Activated T-cell treated with anti-CD3 and anti-CD28 coated beads for 4 hours (primary cell): ENCODE measurements at places on chromosomes 16 and 17.

DNA sequence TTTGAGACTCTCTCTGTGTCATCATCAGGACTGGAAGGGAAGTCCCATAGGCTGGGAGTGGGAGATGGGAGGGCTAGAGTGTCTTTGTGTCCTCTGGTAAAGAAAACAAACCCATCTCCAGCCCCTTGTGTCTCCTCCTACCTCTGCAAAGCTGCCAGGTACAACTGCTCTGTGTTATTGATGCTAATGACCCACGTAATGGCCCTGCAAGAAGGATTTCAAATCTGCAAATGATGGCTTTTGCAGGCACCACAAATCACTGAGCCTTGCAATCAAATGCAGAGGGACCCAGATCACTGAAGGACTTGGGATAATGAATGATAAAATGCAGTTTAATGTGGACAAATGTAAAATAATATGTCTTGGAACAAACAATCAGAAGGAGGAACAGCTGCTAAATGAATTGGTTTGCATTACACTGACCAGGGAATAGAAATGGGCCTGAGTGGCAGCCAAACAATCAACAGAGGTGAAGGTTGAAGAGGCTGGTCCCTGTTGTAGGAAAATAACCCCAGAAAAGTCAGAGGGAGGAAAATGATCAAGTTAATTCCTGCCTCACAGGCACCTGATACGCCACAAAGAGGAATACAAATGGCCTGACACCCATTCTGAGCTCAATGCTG is 425.1 kb downstream of the UTP18 start:
- no peak for DNase-seq

GRCh38 chr17:80055597-80055996 is 19.2 kb downstream of the CCDC40 start:
- no peak for DNase-seq

DNA sequence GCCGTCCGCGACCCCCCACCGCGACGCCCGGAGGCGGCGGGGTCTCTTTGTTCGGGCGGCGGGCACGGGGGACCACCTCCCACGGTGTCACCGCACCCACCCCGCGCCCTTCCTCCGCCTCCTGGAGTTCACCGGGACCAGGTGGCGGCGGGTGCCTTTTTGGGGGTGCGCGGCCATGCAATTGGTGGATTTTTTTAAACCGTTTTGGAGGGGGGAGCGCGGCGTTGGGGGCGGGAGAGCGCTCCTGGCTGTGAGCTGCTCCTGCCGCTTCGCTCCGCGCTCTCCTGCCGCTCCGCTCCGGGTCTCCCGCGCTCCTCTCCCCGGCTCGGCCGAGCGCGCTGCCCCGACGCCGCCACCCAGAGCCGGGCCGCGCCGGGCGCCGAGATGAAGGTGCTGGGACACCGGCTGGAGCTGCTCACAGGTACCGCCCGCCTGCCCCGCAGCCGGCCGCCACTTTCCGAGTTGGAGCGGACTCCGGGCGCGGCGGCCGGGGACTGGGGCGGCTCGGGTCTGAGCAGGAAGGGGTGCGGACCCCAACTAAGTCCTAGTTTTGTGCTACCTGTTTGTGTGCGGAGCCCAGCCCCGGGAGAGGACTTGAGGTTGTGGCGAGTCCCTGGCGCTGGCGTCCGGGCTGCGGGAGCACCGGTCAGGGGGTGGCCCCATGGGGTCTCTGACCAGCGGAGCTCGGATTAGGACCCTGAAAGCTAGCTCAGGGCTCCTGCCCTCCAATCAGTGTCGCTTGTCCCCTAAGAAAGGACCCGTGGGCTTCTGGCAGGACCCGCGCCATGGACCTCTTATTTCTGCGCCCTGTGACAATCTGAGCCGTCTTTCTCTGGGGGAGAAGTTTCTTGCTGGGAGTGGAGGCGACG is 35.7 kb upstream of the NDRG4 start:
- no peak for DNase-seq

GRCh38 chr17:77440560-77440981 is 299.8 kb downstream of the SEC14L1 start:
- no peak for DNase-seq

- DNase-seq, result no peak
These were observed 346.5 kb upstream of the XYLT1 start for GRCh38 chr16:17817260-17817659.

GRCh38 chr17:80099291-80100034 is 1.9 kb upstream of the GAA start:
- DNase-seq, result no peak

DNA sequence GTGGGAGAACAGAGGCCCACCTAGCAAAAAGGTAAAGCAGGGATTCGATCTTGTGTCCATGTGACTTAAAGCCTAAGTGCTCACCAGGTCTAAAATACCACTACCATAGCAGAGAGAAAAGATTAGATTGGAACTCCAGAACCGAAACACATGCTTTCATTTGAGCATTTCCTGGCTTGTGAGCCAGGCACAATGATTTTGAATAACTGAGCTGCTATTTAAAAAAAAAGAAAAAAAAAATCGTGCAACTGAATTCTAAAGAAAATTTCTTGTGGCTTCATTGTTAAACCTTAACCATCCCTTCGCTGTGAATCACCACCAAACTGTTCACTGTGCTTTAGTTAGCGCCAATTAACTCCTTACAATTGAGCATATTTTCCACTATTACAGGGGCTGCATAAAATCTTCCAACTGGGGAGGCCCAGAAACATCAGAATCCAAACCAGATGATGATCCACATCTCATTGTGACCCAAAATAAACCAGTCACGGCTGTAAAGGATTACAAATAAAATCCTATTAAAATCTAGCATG is 366.4 kb upstream of the ERCC4 start:
- no peak for DNase-seq

DNA sequence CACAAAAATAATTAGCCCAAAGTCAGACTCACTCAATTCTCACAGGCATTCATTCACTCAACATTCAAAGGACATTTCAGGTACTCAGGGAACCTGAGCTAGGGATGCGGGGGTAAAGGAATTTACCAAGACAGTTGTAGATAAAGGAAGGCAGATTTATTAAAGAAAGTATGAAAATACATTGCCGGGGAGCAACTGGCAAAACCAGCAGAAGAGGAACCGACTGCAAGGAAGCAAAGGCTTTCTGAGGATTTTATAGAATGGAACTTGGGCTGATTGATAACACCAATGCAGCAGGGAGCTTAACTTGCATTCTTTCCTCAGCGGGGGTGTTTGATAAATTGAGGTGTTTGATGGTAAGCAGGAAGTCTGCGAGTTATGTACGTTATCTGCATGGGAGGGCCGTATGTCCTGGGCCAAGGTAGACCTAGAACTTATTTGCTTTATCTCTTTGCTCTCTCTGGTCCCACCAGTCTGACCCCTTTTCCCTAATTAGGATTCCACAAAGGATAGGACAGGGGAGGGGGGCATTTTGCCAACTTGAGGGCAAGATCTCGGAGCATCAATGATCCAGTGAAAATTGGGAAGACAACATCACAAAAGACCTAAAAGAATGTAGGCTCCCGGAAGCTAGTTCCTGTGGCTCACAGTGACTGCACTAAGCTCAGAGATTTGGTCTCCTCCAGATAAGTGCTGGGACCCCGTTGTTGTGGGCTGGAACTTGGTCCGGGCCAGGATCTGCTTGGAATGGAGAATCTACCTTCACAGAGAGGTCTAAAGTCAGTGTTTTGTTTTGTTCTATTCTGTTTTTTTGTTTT is 5.8 kb upstream of the MT3 start:
- DNase-seq, result no peak

DNA sequence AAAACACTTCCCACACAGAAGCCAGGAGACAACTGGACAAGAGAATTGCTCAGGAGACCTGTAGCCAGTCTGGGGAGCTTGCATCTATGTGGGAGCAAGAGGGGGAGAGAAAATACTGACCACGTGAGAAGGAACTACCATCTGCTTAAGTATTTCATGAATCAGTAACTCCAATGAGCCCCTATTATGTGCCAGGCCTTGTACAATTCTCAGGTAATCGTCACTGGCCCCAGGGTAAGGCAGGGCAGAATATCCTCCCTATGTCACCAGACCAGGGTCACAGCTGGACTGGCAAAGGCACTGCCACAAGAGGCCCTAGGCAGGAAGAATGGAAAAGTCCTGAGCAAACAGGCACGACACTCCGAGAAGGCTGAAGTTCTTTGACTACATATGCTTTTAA is 25.9 kb downstream of the USP7 start:
- DNase-seq, result no peak

- no peak for DNase-seq
These were observed 12.0 kb downstream of the CCDC182 start for GRCh38 chr17:57733085-57733484.

GRCh38 chr17:47009759-47010594 is 30.9 kb upstream of the RPRML start:
- no peak for DNase-seq

DNA sequence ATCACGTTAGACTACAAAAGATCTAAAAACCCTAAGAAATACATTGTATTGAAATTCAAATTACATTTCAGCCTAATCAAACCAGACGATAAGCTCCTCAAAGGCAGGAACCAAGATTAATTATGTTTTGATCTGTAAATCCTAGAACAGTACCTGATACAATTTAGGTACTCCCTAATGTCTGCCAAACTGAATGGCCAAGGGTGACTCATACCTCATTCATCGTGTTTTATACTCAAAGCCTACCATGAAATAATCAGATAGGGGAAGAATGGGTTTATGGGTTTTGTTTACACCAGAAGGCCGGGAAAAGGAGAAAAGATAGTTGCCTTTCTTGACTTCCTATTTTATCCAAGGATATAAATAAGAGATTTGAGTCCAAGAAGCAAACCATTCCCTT is 19.3 kb downstream of the MMD start:
- no peak for DNase-seq

- DNase-seq, result no peak
These were observed 26.6 kb upstream of the C17orf107 start for GRCh38 chr17:4872786-4873185.

DNA sequence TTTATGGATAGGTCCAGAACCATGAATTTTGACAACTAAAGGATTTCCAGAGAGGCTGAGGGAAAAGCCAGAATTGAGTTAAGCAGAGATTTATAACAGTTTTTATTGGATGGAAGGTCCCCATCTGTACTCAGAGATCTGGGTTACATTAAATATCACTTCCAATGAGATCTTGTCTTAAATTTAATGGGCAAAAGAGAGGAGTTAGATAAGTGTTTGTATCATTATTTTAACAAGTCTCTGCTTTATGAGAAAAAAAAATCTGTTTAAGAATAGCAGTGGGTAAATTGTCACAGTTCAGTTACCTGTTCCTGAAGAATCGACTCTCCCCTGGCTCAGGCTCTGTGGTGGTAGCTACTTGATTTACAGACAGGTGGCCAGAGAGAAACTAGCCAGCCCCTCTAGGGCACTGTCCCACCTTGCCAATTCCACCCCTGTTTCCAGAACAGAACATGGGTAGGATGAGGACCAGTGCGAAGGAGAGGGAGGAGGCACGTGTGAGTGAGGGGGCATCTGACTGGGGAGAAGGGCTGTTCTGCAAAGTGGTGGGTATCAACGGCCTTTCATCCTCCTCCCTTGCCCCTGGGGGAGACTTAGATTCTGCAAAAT is 22.1 kb upstream of the CRHR1 start:
- no peak for DNase-seq

GRCh38 chr16:22284637-22285036 is 12.6 kb upstream of the POLR3E start:
- DNase-seq, result no peak

DNA sequence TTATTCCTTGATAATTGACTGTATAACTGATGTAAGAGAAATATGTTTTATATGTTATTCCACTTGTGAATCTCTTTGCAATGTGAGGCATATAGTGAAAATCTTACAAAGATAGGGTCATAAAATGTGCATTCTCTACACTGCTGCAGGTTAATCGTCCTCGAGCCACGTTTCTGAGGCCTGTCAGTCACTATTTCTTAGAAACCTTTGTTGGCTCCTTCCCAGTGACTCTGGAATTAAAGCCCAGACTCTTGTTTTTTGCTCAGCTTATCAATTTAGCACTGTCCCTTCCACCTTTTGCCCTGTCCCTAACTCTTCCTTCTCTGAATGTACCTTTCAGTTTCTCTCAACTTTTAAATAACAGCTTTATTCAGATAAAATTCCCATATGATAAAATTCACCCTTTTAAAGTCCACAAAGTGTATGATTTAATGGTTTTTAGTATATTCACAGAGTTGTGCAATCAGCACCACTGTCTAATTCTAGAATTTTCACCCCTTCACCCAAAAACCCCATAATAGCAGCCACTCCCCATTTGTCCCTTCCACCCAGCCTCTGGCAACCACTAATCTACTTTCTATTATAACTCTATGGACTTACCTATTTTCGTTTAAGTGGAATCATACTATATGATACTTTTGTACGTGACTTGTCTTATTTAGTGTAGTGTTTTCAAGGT is 8.6 kb downstream of the TNRC6A start:
- DNase-seq, result no peak

DNA sequence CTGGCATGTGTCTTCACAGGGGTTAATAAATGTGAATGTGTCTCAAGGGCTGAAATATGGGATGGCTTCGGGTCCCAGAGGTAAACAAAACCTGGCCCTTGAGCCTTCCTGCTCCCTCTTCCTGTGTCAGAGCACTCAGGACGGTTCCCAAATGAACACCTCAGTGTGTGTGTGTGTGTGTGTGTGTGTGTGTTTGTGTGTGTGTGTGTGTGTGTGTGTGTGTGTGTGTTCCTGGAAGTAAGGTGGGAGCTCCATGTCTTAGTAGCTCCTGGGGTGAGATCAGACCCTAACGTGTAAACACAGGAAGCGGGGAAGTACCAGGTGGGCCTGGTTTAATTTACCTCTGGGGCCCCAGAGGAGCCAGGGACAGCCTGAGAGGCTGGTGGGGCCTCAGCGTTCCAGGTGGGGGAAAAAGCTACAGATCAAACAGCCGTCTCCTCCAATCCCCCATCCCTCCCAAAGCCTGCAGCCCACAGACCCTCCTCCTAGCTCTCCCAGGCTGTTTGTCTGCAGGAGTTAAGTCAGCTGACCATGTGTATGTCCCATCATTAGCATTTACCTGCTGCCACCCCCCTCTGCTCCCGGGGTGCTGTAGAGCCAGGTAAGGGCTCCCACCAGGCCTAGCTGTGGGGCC is 6.1 kb downstream of the KIF19 start:
- DNase-seq, result no peak

GRCh38 chr16:11665071-11665491 is 3.2 kb upstream of the SNN start:
- DNase-seq, result no peak

DNA sequence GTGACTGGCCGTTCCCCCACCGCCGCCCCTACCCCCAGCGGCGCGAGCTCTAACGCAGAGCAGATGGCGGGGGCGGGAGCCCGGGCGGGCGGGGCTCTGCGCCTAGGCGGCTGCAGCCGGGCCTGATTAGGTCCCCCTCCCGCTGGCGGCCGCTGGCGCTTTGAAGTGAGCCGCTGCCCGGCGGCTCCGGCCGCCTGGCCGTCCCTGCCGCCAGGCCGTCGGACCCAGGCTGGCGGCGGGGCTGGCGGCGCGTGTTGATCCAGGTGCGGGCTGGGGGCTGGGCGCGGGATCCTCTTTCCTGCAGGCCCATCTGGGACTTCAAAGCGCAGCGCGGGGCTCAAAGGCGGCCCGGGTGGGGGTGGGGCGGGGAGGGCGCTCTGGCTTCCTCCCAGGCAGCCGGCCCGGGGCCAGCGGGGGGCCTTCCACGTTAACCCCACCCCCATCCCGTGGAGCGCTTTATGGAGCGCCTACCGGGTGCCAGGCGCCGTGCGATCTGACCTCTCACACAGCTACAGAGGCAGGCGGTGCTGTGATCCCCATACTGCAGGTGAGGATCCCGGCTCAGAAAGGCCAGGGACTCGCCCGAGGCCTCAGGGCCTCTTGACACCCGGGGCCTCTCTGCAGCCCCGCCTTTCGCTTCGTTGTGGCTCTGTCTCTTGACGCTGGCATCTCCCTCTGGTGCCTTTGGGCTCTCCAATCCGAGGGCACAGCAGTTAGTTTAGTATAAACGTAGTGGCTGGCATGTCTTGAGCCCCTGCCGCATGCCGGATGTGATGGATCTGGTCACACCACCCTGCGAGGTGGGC is 80.0 kb upstream of the NKD1 start:
- DNase-seq, result no peak
